ENCODE measurements at places on chromosomes 16 and 17.

DNA sequence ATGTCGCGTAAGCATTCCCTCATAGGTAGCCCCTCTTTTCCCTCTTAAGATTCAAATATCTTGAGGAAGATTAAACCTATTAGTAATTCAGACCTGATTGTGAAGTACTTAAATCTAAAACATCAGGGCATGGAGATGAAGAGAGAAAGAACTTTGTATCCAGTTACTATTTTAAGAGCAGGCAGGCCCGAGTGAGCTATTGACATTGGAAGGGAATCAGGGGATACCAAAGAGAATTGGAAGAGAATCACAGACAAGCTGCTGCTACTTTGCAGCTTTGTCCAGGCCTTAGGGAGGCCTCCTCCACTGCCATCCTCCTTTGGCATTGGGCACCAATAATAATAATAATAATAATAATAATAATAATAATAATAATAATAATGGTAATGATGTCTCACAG, 170.5 kb downstream of the MRTFB start:
- no peak for DNase-seq

GRCh38 chr17:75832652-75833400, 11.4 kb downstream of the UNC13D start:
- peak; percentile 29 for DNase-seq

DNA sequence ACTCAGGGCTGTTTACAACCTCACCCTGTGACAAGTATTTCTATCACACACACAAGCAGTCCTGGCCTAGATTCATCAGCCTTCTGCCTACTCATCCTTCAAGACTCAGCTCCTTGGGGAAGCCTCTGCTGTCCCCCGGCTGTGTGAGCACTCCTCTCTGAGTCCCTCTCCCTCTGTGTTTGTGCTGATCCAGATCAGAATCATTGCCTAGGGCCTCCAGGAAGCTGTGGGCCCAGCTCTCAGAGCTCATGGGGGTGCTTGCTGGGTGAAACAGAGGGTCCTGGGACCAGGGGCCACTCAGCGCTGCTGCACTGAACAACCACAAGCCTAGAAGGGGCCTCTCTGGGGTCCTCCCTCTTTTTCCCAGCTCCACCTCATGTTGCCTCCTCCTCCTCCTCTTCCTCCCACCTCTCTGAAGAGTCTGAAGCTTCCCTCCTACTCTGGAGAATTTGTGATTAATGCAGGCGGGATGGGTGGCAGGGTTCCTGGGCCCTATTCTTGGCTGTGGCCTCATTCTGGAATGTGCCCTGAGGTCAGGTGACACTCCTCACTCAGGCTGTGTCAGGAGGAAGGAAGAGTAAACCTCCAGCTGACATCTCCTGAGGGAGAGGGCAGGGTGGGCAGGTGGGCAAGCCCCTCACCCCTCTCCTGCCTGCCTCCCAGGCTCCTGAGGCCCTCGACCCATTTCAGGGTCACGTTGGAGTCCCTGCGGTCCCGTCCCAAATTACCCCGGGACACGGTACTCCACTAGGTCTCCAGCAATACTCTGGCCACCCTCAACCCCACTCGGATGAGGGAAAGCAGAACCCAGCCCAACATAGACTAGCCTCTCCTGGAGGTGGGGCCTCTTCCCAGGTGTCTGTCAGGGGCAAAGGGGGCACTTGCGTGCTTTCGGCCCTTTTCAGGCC, 10.1 kb downstream of the WFIKKN2 start:
- no peak for DNase-seq

DNA sequence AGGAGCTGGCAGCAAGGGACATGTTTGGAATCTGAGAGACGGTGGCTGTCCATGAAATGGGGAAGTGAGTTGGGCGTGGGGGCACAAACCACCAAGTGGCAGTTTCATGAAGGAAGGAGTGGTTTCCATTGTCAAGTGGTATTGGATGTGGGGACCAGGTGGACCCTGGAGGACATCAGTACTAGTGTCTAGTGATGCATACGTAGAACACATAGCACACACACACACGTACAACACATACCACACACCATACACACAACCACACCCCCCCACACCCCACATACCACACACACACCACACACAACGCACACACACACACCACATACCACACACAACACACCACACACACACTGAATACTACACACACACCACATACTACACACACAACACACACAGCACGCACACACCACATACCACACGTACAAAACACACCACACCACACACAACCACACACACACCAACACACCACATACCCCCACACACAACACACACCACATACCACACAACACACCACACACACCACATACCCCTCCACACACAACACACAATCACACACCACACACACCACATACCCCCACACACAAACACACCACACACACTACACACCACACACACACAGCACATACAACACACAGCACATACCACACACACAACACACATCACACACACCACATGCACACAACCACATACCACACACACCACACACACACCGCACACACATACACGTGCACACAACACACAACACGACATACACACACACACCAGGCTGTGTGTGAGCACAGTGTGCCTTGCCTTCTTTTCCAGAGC, 41.1 kb upstream of the GSE1 start:
- no peak for DNase-seq

- DNase-seq: no peak
These were observed 444.3 kb upstream of the HSBP1 start for GRCh38 chr16:83363521-83363920.

Data from effector memory CD8-positive, alpha-beta T cell (primary cell).